ENCODE measurements at places on chromosomes 4 and X.

DNA sequence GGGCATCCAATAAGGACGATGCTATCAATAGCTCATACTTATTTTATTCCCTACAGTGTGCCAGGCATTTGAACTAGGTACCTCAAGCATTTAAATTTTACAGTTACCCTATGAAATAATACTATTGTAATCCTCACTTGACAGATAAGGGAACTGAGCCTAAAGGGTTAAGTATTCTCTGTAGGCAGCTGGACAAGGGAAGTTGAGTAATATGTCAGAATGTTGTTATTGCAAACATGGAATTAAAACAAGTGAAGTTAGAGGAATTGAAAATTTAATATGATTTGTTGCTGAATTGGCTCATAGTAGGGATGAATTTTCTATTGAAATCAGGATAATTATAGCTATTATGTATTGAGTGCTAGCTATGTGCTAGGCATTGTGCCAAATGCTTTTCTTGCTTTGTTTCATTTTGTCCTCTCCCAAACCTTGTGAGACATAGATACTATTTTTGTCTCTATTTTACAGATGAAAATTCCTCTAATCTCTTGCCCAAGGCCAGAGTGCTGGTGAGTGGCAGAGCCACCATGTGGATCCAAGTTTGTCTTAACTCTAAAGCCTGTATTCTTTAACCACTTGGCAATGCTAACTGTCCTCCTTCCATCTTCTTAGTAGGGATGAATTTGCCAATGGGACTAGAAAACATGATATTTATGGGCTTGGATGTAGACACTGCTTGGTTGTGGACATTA, 58.1 kb downstream of the TMEM164 start:
- DNase-seq = no peak

DNA sequence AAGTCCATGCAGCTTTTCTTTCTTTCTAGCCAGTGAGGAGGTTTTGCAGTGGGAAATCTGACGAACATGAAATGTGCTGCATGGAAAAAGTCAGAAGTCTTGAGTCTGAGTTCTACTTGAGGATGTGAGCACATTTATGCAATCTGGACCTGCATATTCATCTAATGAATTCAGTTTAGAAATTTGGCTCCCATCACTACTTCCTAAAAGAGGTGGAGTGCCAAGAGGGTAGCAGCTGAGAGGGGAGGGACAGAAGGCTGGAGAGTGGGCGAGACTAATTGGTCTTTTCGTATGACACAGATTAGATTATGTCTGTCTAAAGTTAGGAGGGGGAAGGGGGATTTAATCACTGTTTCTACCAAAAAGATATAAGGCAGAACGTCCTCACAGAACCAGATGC, 535.9 kb downstream of the IQCM start:
- no peak for DNase-seq

- no peak for DNase-seq
Observed at GRCh38 chr4:67055319-67055718, 490.0 kb downstream of the CENPC start.

- no peak for DNase-seq
Observed at GRCh38 chr4:80033581-80033980, 39.4 kb downstream of the ANTXR2 start.

DNA sequence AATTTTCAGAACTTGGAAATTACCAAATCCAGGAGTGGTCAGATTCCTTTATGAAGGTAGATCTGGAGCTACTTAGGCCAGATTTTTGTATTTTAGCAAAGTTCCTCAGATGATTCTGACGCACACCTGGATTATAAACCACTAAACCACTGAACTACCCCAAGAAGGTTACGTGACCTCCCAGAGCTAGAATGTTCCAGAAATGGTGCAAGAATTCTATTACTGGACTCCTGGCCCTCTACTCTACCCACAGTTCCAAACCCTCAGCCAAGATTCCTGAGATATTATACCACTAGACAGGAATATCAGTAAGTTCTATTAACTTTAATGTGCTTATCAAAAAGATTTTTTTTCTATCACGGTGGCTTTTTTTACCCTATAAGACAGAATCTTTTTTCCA, 67.1 kb downstream of the ABCG2 start:
- no peak for DNase-seq

GRCh38 chr4:156870861-156871260, 100.7 kb downstream of the PDGFC start:
- DNase-seq = no peak

GRCh38 chr4:66647476-66647875, 897.8 kb downstream of the CENPC start:
- DNase-seq = no peak

DNA sequence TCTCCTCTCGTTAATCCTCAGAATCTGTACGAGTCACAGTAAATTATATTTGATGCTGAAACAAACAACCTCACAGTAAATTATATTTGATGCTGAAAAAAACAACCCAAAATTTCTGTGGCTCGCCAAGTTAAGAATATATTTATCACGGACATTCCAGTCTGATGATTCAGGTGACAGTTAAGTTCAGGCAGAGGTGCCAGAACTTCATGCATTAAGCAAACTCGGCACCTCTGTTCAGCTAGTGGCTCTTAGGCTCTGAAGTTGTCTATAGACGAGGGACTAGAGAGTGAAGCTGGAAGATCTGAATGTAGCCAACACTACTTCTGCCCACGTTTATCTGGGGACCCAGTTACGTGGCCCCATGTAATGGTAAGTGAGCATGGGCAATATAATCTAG, 132.2 kb upstream of the AGA start:
- no peak for DNase-seq

DNA sequence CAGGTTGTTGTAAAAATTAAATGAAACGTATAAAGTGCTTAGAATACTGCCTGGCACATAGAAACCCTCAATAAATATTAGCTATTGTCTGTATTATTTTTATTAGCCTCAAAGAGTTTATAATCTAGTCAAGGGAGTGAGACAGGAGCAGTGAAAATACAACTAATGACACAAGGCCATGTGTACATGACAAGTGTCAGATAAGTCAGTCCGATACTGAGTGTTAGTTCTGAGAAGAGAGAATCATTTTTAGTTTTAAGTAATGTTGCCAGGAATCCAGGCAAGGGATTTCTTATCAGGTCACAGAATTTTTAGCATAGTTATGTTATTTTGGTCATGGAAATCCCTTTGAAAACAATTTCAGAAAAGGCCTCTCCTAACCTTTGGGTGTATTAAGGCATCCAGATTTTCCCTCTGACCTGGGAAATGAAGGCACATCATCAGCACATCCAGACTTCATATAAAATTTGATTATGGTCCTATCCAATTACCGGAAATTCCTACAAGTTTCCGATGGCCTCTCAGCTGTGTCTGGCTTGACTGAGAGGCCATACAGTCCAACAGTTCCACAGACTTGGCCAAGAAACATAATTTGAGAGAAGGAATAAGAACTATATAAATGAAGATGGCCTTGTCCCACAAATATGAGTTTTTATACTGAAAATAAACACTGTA, 35.7 kb downstream of the PPARGC1A start:
- no peak for DNase-seq

- DNase-seq = no peak
Observed at GRCh38 chrX:154126101-154126500, 17.9 kb upstream of the OPN1LW start.

GRCh38 chr4:165905405-165906027, 32.5 kb downstream of the TLL1 start:
- no peak for DNase-seq

- no peak for DNase-seq
Observed at GRCh38 chr4:129342819-129343408, 247.0 kb downstream of the C4orf33 start.

GRCh38 chr4:77538574-77539157, 67.0 kb upstream of the CXCL13 start:
- DNase-seq = no peak

- no peak for DNase-seq
Observed at GRCh38 chr4:124682384-124682783, 30.1 kb downstream of the ANKRD50 start.

DNA sequence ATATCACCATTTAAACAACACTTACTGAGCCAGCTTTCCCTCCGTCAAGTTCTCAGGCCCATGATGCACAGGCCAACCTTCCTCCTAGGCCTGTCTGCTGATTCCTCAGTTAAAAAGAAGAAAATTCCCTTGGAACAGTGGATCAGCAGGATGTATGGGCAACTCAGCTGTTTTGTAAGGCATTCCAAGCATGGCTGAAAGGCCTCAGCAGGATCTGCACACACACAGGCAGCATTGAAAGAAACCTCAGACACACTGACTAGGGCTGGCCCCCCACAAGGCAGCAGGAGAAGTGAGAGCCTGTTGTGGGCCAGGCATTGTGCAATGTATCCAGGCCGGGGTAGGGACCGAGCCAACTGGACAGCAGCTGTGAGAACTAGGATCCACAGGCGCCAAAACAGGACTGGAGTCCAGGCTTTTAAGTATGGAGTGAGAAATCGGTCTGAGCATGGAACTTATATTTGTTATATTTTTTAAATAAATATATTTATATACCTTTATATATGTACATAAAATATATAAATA, 171.4 kb downstream of the NWD2 start:
- no peak for DNase-seq

- no peak for DNase-seq
Observed at GRCh38 chr4:149765630-149766029, 50.0 kb downstream of the IQCM start.

GRCh38 chr4:150318971-150319370, 240.7 kb downstream of the DCLK2 start:
- no peak for DNase-seq

DNA sequence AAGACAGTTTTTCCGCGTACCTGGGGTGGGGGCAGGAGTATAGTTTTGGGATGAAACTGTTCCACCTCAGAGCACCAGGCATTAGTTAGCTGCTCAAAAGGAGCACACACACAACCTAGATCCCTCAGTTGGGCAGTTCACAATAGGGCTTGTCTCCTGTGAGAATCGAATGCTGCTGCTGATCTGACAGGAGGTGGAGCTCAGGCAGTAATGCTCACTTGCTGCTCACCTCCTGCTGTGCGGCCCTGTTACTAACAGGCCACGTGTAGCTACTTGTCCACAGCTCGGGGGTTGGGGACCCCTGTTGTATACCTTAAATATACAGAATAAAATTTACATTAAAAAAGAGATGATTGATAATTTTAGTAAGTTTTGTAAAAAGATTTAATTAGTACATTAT, 191.5 kb downstream of the SLC7A11 start:
- DNase-seq = no peak

GRCh38 chrX:57178605-57179004, 41.4 kb upstream of the SPIN2A start:
- no peak for DNase-seq

GRCh38 chr4:171117457-171117856, 695.7 kb upstream of the GALNTL6 start:
- no peak for DNase-seq

GRCh38 chr4:7524843-7525242, 90.1 kb upstream of the PSAPL1 start:
- no peak for DNase-seq

DNA sequence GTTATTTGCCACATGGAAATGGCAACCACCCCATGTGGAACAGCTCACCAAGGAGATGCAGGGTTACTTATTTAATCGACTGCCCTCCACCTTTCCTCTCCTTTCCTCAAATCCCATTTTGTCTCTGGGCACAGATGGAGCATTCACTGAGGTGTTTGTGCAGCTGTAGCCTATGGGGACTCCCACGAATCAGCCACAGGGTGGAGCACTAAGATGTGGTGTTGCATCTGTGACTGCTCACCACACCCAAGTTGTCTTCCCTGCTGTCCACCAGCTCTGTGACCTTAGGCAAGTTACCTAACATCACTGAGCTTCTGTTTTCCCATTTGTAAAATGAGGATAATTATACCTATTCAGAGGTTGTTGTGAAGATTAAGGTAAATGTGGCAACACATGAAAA, 252.4 kb upstream of the CPEB2 start:
- DNase-seq = no peak

DNA sequence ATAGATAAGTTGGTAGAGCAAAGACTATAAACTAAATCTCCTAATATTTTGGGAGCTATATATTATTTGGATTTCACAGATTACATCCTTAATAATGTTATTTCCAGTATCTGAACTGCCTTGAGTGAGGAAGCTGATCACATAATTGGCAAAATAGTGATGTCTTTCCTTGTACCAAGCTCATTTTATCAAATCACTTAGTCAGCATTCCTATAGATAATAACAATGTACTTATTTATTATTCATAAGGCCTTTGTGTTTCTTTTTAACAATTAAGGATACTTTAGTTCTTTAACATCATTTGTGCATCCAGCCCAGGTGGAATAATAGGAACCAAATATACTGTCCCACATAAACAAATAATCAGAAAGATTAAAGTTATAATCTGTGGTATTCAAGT, 1093.6 kb downstream of the PCDH18 start:
- no peak for DNase-seq

- no peak for DNase-seq
Observed at GRCh38 chr4:6876440-6876839, 33.2 kb upstream of the TBC1D14 start.

DNA sequence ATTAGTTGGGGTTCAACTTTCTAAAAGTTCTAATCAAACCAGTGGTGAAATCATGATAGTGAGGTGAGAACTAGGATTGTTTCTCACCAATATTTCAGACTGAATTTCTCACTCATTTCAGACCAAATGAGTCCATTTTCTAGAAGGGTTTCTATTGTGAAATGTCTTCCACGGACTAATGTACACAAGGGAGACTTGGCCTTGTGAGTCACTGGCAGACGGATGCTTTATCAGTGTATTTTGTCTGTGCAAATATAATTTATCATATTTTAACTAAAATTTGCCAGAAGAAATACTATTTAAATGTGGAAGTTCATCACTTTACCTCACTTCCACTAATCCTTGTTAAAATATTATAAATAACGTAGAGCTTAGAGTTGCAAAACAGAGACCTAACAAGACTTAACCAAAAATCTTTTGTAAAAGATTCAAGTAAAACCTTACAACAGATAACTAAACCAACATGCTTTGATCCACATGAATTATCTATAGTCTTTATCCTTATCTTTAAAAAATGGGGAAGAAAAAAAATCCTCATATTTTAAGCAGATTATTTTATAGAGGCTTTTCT, 506.0 kb upstream of the FAM241A start:
- no peak for DNase-seq

DNA sequence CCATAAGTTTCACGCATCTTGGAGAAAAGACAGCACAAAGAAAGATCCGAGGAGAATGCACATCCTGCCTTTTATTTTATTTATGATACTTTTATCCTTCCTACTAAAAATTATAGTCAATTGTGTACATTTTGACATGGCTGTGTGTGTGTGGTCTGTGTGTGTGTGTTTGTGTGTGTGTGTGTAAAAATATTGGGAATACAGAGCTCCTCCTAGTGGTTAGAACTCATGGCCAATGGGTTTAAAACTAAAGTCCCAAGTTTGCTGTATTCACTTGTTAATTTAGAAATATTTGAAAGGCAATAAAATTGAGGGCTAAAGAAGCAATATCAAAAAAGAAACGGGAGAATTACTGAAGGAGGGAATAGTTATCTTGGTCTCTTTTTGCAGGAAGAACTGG, 47.5 kb downstream of the NKX6-1 start:
- DNase-seq = no peak
